Activated CD8-positive, alpha-beta T cell treated with anti-CD3 and anti-CD28 coated beads for 36 hours (primary cell): ENCODE measurements at places on chromosomes 16 and 17.

DNA sequence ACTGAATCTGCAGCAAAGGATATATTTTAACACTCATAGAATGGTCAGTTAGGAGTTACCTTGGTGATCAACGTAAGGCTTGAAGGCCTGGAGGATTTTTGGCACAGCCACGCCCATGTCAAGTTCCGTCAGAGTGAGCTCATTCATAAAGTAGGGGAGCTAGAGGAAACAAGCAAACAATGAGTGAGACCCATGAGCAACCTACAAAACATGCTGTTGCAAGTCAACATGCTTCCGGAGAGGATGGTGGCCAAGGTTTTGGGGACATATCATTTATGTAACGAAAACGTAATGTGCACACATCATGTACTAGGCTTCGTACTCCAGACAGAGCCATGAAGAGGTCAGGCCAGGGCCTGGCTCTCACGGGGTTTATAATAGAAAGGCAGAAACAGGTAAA is 41.1 kb upstream of the ERN1 start:
- H3K4me3 ChIP-seq = no peak overlapping the region
- DNase-seq = no peak
- H3K36me3 ChIP-seq = peaks cover 15% of the 10 kb centered on the region
- H3K27me3 ChIP-seq = no peaks in the 10 kb centered on the region
- no peak overlapping the region for H3K27ac ChIP-seq

DNA sequence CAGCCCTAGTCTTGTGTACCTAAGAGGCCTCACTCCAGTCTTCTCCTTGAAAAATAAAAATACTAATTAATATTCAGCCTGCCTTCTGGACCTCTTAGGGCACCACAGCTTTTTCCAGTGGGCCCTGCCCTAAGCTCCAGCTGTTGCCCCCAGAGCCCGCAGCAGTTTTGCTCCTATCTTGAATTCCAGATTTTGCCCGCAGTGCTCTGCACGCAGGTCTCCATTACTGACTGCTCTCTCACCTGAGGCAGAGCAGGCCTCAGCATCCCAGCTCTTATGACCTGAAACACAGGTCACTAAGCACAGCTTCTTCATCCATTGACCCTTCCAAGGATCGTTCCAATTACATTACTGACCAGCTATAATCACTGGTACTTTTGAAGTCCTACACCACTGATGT is 28.4 kb upstream of the NAGLU start:
- H3K4me1 ChIP-seq = no peaks in the 10 kb centered on the region
- peaks cover under 1% of the 10 kb centered on the region for H3K36me3 ChIP-seq
- no peak overlapping the region for H3K27ac ChIP-seq
- no peaks in the 10 kb centered on the region for H3K27me3 ChIP-seq
- no peak for DNase-seq
- H3K4me3 ChIP-seq = no peak overlapping the region

GRCh38 chr17:65185668-65186382 is 48.7 kb downstream of the RGS9 start:
- peaks cover 26% of the 10 kb centered on the region for H3K4me1 ChIP-seq
- no peaks in the 10 kb centered on the region for H3K36me3 ChIP-seq
- no peak overlapping the region for H3K4me3 ChIP-seq
- peaks cover 6% of the 10 kb centered on the region for H3K27me3 ChIP-seq
- no peak for DNase-seq

GRCh38 chr17:59464246-59464645 is 101.2 kb upstream of the DHX40 start:
- peaks cover 2% of the 10 kb centered on the region for H3K27me3 ChIP-seq
- H3K36me3 ChIP-seq = no peaks in the 10 kb centered on the region
- H3K4me3 ChIP-seq = no peak overlapping the region

DNA sequence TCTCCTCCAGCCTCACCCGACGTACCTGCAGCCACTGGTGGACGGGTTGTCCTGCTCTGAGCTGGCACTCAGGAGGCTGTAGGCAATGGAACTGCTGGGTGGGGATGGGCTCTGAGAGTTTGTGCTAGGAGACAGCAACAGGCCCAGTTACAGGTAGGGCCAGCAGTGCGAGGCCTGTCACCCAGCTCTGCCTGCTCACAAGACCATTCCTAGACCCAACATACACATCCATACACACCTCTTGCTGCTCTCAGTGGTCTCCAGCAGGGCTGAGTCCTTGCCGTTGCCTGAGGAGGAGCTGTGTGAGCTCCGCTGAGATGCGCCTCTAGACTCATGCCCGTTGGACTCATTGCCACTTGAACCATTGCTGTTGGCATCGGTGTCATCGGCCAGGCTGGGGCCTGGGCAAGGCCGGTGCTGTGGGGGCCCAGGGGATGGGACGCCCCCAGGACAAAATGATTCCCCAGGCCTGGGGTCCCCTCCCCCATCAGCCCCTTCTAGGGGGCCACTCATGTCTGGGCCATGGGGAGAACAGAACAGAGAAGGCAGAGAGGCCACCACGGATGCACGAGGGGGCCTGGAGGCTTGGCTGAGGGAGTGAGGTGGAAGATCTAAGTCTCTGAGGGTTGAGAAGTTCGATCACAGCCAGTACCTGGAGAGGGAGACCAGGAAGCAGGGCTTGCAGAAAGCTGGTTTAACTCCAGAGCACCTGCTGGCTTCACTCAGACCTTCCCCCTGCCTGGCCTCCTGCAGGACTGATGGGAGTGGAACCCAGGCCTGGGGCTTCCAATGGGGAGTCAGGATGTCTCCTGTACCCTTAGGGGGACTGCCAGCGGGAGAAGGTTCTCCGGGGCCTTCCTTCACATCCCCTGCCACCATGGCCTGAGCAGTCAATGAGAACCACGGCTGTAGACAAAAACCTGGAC is 1.7 kb downstream of the PER1 start:
- H3K4me3 ChIP-seq = no peak overlapping the region
- no peak for DNase-seq
- peaks cover 37% of the 10 kb centered on the region for H3K4me1 ChIP-seq
- H3K27me3 ChIP-seq = no peaks in the 10 kb centered on the region

- H3K27ac ChIP-seq = no peak overlapping the region
- peak overlapping the region; percentile 61 for H3K4me3 ChIP-seq
- no peaks in the 10 kb centered on the region for H3K36me3 ChIP-seq
- H3K27me3 ChIP-seq = peaks cover 39% of the 10 kb centered on the region
- peak; percentile 57 for DNase-seq
Observed at GRCh38 chr17:42682722-42683403, 532 bp downstream of the CNTNAP1 start.

DNA sequence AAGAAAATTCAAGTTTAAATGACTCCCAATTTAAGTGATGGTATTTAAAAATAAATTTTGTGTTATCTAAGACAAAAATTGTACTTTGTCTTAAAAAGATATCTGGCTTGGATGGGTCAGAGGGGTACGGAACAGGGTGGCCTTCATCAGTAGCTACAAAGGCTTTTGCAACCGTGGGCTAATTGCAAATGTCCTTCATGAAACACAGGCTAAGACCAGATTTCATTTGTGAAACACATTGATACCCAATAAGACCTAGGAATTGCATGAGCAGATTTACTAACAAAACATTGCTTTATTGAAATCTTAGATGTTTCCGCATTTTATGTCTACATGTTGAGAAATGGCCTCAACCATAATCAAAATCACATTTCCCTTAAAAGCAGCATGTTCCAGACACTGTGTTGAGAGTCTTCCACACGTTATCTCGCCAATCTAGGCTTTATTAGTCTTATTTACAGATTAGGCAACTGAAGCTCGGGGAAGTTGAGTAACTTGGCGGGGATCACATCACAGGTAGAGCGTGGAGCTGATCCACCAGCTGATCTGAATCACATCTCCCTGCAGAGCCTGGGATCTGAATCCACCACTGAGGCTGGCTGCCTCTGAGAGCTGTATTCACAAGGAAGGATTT is 21.8 kb downstream of the FBXO39 start:
- no peak for DNase-seq
- H3K27ac ChIP-seq = no peak overlapping the region
- H3K4me1 ChIP-seq = peaks cover 4% of the 10 kb centered on the region
- H3K36me3 ChIP-seq = no peaks in the 10 kb centered on the region

GRCh38 chr17:13410874-13411273 is 190.9 kb downstream of the HS3ST3A1 start:
- no peak overlapping the region for H3K27ac ChIP-seq
- peaks cover 9% of the 10 kb centered on the region for H3K27me3 ChIP-seq
- no peaks in the 10 kb centered on the region for H3K36me3 ChIP-seq
- no peaks in the 10 kb centered on the region for H3K4me1 ChIP-seq
- H3K4me3 ChIP-seq = no peak overlapping the region

GRCh38 chr16:81585785-81586184 is 141.2 kb downstream of the CMIP start:
- H3K4me3 ChIP-seq = no peak overlapping the region
- H3K4me1 ChIP-seq = no peaks in the 10 kb centered on the region
- no peaks in the 10 kb centered on the region for H3K36me3 ChIP-seq
- no peak overlapping the region for H3K27ac ChIP-seq
- DNase-seq = no peak

GRCh38 chr17:44540246-44541084 is 16.8 kb upstream of the FZD2 start:
- H3K27me3 ChIP-seq = peaks cover 20% of the 10 kb centered on the region
- no peak for DNase-seq
- no peaks in the 10 kb centered on the region for H3K36me3 ChIP-seq
- H3K4me3 ChIP-seq = no peak overlapping the region
- H3K4me1 ChIP-seq = no peaks in the 10 kb centered on the region
- H3K27ac ChIP-seq = no peak overlapping the region

- peaks cover 17% of the 10 kb centered on the region for H3K4me1 ChIP-seq
- no peak for DNase-seq
- no peak overlapping the region for H3K27ac ChIP-seq
Observed at GRCh38 chr16:31090540-31090939, 1.8 kb upstream of the PRSS53 start.

DNA sequence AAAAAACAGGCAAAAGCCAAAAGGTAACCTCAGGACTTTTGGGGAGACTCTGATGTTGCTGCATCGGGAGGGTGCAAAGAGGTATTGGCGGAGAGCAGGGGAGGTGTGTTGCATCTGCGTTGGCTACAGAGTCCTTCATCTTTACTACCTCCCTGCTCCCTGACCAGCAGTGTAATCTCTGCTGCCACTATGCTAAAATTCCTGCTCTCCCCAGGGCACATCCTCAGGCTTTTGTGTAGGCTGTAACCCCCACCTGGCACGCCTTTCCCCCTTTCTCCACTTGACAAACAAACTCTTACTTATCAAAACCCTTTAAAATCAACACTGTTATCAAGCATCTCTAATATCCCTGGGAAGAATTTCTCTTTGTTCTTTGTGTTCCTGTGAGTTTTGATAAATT is 435.3 kb downstream of the HAPSTR1 start:
- H3K27ac ChIP-seq = no peak overlapping the region
- no peak overlapping the region for H3K4me3 ChIP-seq

DNA sequence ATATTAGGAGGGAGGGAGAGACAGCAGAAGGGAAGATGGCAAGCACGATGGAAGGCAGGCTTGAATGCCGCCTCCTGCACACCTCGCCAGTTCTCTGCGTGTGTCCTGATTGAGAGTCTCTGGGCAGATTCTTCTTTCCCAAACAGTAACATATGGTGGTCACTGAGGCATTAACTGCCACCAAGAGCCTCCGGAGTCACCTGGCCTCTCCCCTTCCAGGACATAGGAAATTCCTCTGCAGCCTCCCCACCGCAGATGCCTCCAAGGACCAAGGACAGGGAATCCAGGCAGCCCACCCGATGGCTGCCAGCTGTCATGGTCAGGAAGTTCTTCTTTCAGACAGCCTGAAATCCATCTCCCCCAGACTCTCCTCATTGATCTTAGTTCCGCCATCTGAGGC is 149.3 kb downstream of the ENGASE start:
- peaks cover 5% of the 10 kb centered on the region for H3K4me1 ChIP-seq
- DNase-seq = no peak

GRCh38 chr17:8057691-8058114 is 18.8 kb downstream of the ALOX15B start:
- H3K36me3 ChIP-seq = no peaks in the 10 kb centered on the region
- peaks cover 39% of the 10 kb centered on the region for H3K27me3 ChIP-seq
- no peak overlapping the region for H3K27ac ChIP-seq

DNA sequence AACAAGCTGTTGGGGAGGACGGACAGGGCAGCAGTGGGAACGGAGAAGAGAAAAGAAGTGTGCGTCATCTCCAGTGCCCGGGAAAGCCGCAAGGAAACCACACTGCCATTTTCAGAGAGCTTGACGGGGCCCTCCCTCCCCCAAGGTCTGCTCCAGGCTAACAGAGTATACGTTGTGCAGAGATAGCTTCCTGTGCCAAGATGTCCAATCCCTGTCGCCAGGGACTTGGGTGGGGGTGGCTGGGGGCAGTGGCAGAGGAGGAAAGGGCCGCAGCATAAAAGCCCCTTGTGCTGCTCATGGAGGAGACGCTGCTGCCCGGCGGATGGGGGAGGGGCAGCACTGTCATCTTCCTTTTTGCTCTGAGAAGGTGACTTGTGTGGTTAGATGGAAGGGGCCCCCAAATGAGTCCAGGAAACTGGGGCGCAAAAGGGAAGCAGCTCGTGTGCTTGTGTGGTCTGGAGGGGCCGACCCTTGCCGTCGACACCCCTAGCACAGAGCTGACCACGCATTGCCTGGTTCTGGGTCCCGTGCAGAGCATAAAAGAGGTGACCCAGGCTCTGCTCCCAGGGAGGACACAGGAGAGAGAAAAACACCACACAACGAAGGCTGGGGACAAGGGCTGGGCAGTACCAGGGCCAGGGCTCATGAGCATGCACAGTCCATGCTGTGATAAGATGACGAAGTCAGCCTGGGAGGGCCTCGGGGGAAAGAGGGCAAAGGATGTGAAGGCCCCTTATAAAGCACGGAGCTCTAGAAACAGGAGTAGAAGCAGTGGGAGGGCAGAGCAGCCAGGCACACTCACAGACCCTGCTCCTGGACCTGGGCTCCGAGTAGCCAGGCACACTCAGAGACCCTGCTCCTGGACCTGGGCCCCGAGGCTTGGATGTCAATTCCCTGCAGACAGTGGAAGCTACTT is 372.7 kb downstream of the SLC39A11 start:
- no peaks in the 10 kb centered on the region for H3K27me3 ChIP-seq
- peak overlapping the region; percentile 85 for H3K27ac ChIP-seq
- peaks cover 24% of the 10 kb centered on the region for H3K4me1 ChIP-seq
- DNase-seq = peak; percentile 87
- H3K36me3 ChIP-seq = peaks cover 2% of the 10 kb centered on the region

DNA sequence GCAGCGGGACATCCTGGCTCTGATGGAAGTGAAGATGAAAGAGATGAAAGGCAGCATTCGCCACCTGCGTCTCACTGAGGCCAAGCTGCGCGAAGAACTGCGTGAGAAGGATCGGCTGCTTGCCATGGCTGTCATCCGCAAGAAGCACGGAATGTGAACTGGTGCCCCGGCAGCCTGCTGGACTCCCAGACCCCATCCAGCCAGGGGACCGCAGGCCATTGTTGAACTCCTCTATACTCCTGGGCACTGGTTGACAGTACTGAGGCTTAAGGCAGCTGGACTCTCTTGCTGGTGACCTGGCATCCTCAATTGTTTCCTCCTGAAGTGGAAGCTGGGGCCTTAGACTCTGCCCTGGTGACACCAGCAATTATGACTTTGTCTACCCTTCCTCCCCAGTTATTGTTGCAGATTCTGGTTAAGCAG is 1.2 kb downstream of the THAP11 start:
- peak overlapping the region; percentile 97 for H3K4me3 ChIP-seq
- peak overlapping the region; percentile 95 for H3K27ac ChIP-seq
- no peak for DNase-seq
- H3K36me3 ChIP-seq = peaks cover 21% of the 10 kb centered on the region
- no peaks in the 10 kb centered on the region for H3K27me3 ChIP-seq
- peaks cover 34% of the 10 kb centered on the region for H3K4me1 ChIP-seq

GRCh38 chr16:57084257-57084770 is 8.1 kb upstream of the CPNE2 start:
- H3K27ac ChIP-seq = peak overlapping the region; percentile 56
- peak; percentile 88 for DNase-seq
- no peaks in the 10 kb centered on the region for H3K27me3 ChIP-seq
